NCI-H1092 treated with DMSO at 0.1 percent for 48 hours (cell line): ENCODE measurements at places on chromosomes 3 and 15.

DNA sequence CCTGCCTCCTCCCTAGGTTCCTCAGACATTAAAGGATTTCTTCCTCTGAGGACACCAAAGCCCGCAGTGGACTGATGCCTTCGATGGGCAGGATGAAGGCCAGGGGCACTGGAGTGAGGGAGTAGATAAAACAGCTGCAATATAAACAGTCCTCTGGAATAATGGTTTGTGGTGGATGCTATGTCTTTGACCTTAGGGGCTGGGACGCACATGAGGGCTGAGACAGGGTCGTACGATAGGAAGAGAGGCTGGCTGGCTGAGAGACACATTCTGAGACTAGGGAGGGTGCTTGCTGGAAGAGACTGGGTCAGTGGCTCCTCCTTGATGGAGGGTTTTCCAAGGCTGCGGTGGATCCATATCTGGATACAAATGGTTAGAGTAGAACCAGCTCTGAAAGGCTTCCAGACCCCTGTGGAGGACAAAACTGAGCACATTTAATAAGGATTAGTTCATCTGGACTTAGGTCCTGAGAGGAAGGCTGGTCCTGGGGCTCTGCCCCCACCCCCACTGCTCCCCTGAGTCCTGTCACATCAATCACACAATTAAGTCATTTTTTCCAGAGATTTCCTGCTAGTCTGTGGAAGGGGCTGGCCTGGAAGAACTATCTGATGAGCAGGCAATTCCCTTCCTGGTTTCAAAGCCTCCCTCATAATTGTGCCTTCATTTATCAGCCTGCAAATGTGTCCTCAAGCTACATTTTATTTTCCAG lies 15.8 kb downstream of the TBC1D21 start:
- DNase-seq = no peak

DNA sequence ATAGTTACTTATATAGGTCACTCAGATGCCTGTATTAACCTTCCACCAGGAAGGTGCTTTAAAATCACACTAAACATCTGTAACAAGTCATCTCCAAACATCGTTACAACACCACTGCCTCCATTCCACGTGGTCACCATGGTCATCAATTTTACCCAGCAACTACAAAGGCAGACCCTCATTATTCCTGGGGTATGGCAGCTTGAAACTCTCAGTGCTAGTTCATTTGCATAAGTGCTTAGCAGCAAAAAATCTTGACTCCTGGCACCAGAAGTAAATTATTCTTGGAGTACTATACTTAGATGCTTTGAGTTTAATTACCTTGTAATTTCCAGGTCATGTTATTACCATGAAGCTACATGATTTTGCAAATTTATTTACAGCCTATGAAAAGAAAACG lies 250.6 kb downstream of the KBTBD8 start:
- no peak for DNase-seq

- DNase-seq = no peak
Observed at GRCh38 chr15:69337138-69337537, 38.4 kb downstream of the PAQR5 start.

GRCh38 chr15:31266712-31267111 lies 59.9 kb upstream of the KLF13 start:
- no peak for DNase-seq

DNA sequence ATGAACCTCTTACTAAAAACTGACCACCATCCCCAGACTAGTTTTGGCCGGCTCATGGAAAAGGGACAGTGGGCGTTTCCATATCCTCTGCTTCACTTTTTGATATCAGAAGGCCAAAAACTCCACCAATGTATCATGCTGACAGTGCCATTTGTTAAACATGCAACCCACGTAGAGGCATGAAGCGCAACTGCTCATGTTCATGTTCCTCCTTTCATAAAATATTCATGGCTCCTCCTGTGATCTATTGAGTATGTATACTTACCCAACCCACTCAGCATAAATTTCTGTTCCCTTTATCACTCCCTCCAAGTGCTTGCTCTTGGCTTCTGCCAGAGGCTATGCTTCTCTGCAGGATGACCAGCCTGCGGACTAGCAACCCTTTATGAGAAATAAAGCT lies 58.7 kb upstream of the TGFBR2 start:
- no peak for DNase-seq

DNA sequence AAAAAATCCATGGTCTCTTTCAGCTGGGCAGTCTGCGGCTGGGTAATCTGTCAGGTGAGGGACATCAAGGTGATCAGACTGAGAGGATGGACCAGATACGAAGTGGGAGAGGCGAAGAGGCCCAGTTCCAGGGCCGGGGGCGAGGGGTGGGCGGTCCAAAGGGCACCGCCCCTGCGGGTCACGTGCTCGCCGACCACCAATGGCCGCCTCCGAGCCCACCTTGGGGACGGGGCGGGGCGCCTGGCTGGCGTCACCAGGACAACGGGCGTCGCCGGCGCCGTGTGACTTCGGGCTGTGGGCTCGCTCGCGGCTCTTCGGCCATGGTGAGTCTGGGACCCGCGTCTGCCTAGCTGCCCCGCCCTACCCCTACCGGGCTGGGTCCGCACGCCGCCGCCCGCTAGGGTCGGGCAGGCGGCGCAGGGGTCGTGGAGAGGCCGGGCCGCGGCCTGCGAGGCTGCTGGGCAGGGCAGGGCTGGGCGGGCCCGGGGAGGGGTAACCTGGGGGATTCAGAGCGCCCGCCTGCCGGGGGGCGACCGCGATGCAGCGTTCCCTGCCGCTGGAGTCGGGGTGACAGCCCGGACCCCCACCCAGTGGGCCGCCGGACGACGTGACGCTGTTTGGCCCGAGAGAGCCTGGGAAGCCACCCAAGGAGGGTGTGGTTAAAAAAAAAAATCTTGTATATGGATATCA lies at the start of gene FBXL2:
Gene FBXL2 (plus strand): TSS at position 250 of the 690 bp plus-strand sequence. CDS start 71 bp downstream, at position 321.
- peak; percentile 78 for DNase-seq

- DNase-seq = no peak
Observed at GRCh38 chr15:38226608-38227266, 25.9 kb upstream of the SPRED1 start.

DNA sequence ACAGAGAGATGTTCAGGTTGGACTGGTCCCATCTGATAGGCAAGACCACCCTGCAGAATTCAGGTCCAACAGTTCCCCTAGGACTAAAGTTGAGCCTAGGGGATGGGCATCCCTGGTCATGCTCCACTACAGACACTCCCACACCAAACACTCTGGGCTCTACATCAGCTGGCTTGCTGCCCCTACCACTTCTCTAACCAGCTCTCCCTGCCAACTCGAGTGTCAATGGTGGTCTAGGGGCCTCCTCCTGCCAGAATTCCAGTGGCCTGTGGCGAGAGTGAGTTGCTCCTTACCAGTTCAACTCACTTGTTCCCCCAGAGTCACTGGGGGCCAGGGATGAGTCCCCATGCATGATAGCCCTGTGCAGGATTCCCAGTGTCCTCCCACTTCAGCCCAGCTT lies 316.2 kb upstream of the PPP2R3A start:
- DNase-seq = no peak

- no peak for DNase-seq
Observed at GRCh38 chr3:119297169-119297568, 3.0 kb downstream of the ARHGAP31 start.

- no peak for DNase-seq
Observed at GRCh38 chr3:123799544-123800361, 84.4 kb downstream of the MYLK start.

DNA sequence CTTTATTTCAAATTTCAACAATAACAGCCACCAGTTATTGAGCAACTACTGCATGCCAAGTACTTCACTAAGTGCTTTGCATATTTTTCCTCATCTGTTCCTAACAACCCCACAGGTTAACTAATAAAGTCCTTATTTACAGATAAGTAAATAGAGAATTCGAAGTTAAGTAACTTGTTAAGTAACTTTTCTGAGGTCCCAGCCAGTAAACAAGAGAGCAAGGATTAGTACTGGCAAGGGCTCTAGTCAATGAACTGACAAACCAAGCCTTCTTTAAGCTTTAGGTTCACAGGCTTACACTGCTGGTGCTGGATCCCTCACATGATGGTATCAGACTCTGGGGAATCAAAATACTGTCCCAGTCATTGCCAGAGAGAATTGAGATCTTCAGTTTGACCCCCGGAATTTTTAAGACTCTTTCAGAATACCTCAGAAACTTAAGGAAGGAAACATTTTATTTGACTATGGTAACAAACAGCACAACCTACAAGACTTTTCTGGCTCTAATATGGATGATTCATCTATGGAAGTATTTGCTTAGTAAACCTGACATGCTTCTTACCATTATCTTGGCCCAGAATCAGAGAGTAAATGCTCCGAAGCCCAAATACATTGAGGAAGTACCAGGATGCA lies 16.5 kb downstream of the EMC3 start:
- DNase-seq = no peak

DNA sequence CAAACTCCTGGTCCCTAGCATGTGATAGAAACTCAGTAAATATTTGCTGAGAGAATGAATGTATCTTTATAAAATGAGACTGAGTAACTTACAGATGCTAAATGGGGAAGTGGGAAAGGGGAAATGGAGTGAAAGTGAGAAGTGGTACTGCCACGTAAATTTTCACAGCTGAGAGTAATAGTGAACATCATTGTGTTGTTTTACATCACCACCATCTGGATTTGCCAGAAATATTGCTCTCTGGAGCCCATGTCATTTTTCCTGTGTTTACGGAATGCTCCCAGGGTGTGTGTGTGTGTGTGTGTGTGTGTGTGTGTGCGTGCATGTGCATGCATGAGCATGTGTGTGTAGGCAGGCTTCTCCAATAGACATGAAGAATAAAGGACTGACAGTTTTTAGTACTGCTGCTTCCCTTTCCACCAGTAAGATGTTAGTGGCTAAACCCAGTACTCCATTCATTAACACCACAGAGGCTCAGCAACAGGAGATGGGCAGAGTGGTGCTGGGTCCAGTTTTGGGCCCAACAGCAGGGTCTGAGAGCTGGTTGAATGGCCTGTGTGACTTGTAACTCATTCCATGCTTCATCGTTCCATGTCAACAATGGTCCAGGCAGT lies 57.3 kb downstream of the DIPK2A start:
- DNase-seq = no peak

GRCh38 chr3:131454501-131454900 lies 48.3 kb downstream of the MRPL3 start:
- no peak for DNase-seq

DNA sequence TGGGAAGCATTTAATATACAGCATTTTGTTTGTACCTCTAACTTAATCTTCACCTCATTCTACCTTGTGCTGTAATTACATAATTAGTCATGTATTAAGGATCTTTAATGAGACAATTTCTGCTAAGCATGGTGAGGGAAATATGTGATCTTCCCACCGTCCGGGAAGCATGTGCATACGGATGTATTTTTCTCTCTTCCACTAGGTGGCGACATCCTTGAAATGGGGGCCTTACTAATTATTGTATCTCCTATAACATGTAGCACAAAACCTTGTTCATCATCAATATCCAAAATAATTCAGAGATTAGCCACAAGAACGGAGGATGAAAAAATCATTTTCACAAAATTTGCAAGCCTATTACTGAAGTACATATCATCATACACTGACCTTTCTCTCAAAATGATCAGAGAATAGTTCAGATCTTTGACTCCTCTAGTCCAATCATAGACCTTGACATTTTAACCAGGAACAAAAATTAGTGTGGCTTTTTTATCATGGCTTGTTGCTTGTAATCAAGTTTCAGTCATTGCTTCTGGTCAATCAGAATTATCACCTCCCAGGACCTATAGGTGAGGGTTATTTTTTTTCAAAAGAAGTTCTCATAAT lies 148.9 kb upstream of the GBE1 start:
- peak; percentile 10 for DNase-seq

- no peak for DNase-seq
Observed at GRCh38 chr3:111803123-111803593, 55.9 kb upstream of the PHLDB2 start.

- DNase-seq = no peak
Observed at GRCh38 chr3:172506094-172506493, 17.1 kb downstream of the TNFSF10 start.

GRCh38 chr3:184209146-184209923 lies 20.1 kb upstream of the VWA5B2 start:
- no peak for DNase-seq

DNA sequence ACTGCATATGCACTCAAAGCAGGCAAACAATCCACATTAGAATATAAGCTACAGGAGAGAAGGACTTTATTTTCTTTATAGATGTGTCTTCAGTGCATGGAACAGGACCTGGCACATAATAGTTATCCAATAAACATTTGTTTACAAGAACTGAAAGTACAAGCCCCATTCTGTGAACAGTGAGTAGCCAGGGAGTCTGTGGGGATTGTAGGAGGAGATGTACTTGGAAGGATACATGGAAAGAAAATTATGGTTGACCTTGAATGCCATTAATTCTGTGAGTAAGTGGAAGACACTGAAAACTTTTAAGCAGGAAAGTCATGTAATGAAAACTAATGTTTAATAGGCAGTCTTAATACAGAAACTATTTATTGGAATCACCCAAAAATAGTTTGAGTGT lies 28.3 kb downstream of the MASP1 start:
- no peak for DNase-seq

DNA sequence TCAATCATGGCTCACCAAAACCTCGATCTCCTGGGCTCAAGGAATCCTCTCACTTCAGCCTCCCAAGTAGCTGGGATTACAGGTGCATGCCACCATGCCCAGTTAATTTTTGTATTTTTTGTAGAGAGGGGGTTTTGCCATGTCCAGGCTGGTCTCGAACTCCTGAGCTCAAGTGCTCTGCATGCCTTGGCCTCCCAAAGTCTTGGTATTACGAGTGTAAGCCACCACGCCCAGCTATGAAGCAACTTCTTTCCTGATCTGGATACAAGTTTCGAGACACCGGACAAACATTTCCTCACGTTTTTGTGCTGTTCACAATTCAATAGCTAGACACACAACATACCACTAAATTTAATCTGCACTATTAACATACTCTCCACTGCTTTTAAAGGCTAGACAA lies 3.4 kb upstream of the SYNM start:
- DNase-seq = no peak

GRCh38 chr15:65204236-65204930 lies 6.9 kb downstream of the CILP start:
- no peak for DNase-seq

DNA sequence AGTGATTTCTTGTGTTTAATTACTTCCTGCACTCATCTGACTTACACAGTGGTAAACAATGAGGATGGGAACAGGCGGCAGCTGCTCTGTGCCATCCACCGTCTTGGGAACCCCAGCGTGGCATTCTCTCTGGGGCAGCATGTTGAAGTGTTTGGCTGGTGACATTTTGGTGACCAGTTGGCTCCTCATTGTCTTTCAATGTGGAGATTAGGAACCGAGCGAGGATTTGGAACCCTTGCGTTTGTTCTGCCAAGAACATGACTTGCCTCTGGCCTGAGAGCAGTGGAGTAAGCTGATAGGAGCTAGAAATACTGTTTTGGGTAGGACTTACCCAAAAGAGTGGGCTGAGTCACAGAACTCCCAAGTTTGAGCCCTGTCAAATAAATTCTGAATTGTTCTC lies 88.8 kb downstream of the IGF1R start:
- no peak for DNase-seq

DNA sequence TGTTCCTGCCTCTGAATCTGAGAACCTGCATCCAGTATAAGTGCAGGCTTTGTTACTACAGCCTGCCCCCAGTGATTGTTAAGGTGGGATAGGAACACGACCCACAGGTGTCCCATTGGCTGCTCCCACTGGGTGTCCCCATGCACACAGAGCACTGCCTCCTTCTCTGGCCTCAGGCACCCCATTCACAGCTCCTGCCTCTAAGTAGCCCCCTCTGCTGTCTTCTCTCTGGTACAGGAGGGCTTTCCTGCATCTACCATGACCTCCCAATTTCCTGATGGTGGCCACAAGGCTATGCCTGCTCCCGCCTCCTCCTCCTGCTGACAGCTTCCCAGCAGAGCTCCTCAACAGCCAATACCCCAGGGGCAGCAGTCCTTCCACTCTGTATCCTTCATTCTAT lies 238.6 kb upstream of the TMC3 start:
- DNase-seq = no peak

- DNase-seq = peak; percentile 9
Observed at GRCh38 chr15:71011503-71012155, 103.6 kb upstream of the THSD4 start.
